Thymus (tissue), 14 donors: ENCODE measurements at places on chromosomes 6 and 20. TPM values are rescaled to one million over a fixed set of nuclear protein-coding genes. Genes with fewer than 3 reads are reported as not detected.

GRCh38 chr6:132650429-132650828, 8.6 kb downstream of the TAAR1 start:
- DNase-seq = no peak

- DNase-seq = no peak
These were observed 46.5 kb upstream of the MLN start for GRCh38 chr6:33850296-33850695.

LHFPL5 gene
- total RNA-seq = not detected

DNA sequence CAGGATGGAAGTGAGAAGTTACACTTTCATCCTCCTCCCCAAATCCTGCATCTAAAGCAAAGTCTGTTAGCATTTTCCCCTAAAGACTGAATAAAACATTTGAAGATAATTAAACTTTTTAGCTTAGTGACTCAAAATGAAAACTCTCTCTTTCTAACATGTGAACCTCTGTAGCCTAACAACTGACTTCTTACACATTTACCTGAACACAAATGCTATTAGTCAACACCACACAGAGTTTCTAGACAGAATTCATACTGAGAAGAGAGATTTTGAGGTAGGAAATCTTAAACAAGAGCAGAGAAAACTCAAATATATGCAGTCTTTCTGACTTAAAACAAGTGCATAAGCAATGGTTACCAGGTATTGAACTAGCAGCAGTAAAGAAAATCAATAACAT, 149.9 kb upstream of the SMLR1 start:
- no peak for DNase-seq

PSORS1C2 gene
- not detected for total RNA-seq
